ENCODE measurements at places on chromosomes 13 and 19.

DNA sequence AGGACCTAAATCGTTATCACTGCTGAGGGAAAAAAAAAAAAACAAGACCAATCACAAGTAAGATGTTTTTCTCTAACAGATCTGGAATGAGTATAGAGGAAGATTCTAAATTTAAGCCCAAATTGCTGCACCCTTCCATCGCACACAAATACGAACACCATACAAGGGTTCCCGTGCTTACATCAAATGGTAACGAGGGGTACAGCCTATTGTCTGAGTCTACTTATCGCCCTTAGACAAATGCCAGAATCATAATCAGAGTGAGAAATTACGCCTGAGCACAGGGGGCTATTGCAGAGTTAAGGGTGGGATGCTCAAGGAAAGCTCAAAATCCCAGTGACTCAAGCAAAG is 603 bp downstream of the ZC3H13 start:
- DNase-seq: no peak

- DNase-seq: no peak
Observed at GRCh38 chr19:11300811-11301120, 4.8 kb downstream of the TSPAN16 start.

GRCh38 chr13:75505327-75505726 is 23.4 kb upstream of the TBC1D4 start:
- DNase-seq: no peak

GRCh38 chr19:48676487-48676886 is 3.7 kb upstream of the NTN5 start:
- no peak for DNase-seq

GRCh38 chr13:39102981-39103490 is 64.8 kb downstream of the NHLRC3 start:
- no peak for DNase-seq

GRCh38 chr13:85661675-85662074 is 137.5 kb downstream of the SLITRK6 start:
- DNase-seq: no peak

- no peak for DNase-seq
Observed at GRCh38 chr19:2983351-2984214, 6.2 kb downstream of the TLE6 start.

GRCh38 chr13:44318161-44318560 is 55.5 kb upstream of the SERP2 start:
- no peak for DNase-seq

- DNase-seq: peak; percentile 75
Observed at GRCh38 chr19:17448131-17448967, at the start of gene TMEM221. TMEM221 (minus strand) TSS chr19:17448668; CDS start chr19:17448462, 206 bp downstream.

DNA sequence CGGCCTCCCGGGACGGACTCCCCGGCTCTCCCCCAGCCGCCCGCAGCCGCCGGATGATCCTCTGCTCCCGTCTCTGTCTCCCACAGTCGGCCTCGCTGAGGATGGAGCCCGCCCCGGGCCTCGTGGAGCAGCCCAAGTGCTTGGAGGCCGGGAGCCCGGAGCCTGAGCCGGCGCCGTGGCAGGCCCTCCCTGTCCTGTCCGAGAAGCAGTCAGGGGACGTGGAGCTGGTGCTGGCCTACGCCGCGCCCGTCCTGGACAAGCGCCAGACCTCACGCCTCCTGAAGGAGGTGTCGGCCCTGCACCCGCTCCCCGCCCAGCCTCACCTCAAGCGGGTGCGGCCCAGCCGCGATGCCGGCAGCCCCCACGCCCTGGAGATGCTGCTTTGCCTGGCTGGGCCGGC is 6.8 kb downstream of the ADAT3 start:
- DNase-seq: no peak

DNA sequence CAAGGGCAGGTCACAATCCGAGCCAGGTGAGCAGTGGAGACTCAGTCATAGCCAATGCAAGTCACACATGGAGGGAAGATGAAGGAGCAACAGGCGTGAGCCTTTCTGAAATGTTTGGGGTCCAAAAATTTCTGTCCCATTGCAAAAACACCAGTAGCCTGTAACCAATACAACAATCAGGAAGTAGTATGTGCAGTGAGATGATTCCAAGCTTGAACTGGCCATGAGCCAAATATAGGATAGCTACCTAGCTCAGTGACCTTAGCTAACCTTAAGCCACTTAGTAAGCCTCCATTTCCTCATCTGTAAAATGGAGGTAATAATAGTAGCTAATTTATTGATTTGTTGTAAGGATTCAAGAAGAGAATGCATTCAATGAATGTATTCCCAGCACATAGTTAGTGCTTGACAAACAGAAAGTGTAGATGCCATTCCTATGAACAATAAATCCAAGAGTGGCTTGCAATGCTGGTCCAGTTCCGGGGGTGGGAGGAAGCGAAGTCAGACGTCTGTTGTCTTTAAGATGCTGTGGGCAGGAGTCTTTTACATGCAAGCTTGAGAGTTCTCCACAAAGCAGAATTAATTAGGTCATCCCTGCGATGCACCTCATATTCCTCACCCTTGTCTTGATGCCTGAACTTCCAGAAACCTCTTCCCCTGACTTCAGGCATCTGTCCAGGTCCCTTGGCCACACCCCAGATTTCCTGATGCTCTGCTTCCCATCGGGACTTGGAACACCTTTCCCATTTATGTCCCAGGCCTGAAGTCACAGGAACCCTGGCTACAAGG is 195.7 kb upstream of the UBL3 start:
- no peak for DNase-seq

- no peak for DNase-seq
Observed at GRCh38 chr13:74052402-74052928, 81.7 kb downstream of the KLF12 start.

DNA sequence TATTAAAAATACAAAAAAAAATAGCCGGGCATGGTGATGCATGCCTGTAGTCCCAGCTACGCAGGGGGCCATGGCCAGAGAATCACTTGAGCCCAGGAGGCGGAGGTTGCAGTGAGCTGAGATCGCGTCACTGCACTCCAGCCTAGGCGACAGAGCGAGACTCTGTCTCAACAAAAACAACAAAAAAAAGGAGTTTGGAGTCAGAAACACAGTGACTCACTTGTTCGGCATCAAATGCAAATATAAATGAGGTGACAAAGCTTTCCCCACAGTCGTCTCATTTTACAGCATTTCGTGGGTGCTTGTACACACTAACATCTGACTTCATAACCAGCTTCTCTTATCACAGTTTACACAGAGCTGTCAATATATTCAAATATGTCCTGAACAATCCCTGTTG is 11.0 kb downstream of the ZNF665 start:
- DNase-seq: no peak

GRCh38 chr13:27267596-27267995 is 3.0 kb upstream of the RASL11A start:
- DNase-seq: no peak

All from stimulated activated CD8-positive, alpha-beta memory T cell treated with anti-CD3 and anti-CD28 coated beads, Interleukin-4, amount 100 ng/mL, for 48 hours (primary cell).